Amniotic stem cell (primary cell): ENCODE measurements at places on chromosomes 7 and 10.
A peak's percentile ranks its signal among the peaks of the same experiment; 100 is the strongest.

- DNase-seq, result peak; percentile 9
Observed at GRCh38 chr10:88793712-88794299, 8.7 kb upstream of the LIPM start.

- no peak for DNase-seq
Observed at GRCh38 chr10:130380056-130380455, 243.9 kb downstream of the GLRX3 start.

DNA sequence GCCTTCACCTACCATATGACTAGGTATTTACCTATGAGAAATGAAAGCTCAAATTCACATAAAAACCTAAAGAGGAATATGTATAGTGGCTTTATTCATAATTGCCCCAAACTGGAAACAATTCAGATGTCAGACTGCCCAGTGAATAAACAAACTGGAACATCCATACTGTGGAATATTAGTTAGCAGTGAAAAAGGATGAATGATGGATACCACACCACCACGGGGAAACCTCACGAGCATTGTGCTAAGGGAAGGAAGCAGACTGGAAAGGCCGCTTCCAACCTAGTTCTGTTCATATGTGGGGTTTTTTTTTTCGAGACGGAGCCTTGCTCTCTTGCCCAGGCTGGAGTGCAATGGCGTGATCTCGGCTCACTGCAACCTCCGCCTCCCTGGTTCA is 16.8 kb downstream of the GTF2IRD1 start:
- DNase-seq, result no peak

DNA sequence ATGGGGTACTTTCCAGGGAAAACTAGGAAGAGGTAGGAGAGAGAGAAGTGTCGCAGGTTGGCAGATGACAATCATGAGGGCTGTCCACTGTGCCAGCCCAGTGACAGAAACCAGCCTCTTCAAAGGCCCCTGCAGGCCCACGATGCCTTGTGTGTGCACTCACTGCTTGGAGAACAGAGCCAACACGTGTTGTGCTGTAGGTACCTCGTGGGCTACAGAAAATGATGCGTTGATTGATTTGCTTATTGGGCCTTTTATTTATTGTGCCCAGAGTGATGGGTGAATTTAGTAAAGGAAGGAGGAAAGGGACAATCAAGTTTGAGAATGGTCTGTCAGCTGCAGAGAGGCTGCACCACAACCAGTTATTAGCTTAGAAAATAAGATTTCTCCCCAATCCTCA is 215.1 kb downstream of the PLXNA4 start:
- no peak for DNase-seq

DNA sequence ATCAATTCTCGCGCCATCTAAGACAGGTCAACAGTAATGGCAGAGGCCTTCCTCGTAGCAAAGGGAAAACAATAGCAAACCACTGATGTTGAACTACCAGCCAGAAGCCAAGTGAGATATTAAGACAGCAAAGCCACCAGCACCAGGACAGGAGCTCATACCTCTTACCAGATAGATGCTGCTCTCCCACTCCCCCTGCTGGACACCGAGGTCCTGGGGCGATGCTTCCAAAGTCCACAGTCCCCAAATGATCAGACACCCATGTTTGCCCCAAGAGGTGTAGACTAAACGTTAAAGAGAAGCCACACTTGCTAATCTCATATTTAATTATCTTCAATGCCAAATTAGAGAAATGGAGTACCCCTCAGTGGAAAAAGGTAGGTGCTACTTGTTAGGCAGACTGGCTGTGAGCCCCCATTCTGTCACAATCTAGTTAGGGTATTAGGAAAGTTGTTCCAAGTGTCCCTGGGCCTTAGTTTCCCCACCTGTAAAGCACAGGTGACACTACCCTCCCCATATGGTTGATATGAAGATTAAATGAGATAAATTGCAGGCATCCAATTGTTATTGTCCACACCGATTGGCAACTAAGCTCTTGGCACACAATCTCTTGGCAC is 39.9 kb downstream of the TOMM7 start:
- no peak for DNase-seq

- DNase-seq, result no peak
Observed at GRCh38 chr7:92466682-92467081, 11.1 kb downstream of the ERVW-1 start.

- peak; percentile 2 for DNase-seq
Observed at GRCh38 chr10:101441541-101442455, 87.8 kb downstream of the BTRC start.

DNA sequence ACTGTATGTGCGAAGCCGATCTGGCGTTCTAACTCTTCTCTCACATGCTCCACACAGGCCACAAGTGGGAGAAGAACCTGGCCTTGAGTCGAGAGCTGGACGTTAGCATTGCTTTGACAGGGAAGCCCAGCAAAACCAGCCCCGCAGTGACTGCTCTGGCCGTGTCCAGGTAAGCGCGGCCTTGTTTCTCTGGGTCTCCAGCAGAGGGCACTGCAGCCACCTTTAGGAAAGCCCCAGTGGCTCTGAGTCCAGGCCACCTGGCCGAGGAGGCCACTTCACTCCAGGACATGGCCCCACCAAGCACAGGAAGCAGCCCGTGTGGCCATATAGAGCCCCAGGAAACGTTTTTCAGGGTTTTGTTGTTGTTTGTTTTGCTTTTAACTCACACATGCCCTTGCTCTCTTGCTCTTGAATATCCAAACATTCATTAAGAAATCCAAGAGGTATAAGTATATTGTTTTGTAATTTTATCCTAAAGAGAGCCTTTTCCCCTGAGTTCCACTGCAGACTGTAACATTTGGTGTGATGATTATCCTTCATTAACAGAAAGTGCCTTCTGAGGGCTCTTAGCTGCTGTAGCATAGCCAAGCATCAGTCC is 41.8 kb upstream of the LRRC18 start:
- DNase-seq, result no peak

DNA sequence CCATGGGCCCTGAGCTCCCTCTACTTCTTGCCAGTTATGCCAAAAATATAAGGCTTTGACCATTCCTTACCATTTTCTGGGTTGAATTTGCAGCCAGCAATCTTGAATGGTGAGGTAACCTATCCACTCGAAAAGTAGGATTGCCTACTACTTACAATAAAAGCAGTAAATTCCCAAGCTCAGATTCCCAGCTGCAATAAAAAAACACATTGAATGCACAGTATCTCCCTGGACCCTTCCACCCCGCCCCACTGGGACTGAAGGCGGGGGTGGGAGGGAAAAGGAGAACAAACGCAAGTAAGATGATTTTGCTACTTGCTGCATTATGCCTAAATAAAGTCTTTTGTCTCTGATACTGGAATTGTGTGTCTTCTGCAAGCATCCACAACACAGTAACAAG is 301.9 kb downstream of the HGF start:
- no peak for DNase-seq

DNA sequence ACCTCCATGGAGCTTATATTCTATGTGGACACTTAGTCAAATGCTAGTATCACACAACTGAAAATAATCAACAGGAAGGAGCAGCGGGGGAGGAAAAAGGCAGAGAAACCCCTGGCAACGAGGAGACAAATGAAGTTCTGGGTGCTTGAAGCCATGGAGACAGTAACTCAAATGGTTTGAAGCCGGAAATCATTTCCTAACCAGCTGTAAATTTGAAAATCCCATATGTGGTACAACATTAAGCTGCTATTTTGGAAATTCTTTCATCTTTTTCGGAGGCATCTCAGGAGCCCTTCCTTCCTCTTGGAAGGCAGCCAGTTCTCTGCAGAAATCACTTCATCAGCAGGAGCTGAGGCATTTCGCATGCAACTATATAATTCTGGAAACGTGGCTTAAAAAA is 91.4 kb downstream of the PPP1R3C start:
- DNase-seq, result no peak

- no peak for DNase-seq
Observed at GRCh38 chr7:27427416-27427815, 184.8 kb downstream of the EVX1 start.

- no peak for DNase-seq
Observed at GRCh38 chr7:40077849-40078248, 56.6 kb downstream of the MPLKIP start.

DNA sequence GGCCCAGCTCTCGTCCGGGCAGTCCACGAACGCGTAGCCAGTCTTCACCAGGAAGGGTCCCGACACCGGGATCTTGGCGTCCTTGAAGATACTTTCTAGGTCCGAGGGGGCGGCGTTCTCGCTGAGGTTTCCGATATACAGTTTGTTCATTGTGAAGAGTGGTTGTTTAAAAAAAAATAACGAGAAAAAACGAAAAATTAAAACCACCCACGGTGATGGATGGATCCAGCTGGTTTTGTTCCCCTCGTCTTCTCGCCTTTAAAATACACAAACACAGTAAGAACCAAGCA is 385 bp downstream of the IGF2BP3 start:
- DNase-seq, result no peak

DNA sequence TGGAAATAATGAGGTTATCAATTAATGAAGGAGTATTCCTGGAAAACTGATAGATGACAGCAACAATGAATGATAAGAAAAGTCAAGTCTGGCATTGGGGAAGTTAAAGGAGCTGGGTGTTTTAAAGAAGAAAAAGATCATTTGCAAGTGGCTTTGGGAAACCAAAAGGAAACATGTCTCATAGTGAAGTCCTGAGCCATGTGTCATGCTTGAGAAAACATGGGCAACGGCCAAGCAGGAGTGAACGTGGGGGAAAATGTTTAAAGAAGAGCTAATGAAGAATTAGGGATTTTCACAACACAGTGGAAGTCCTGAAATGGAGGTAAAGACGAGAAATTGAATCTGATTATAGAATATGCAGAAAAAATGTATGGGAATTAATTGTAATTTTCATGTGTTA is 1383.2 kb upstream of the CELF2 start:
- no peak for DNase-seq

DNA sequence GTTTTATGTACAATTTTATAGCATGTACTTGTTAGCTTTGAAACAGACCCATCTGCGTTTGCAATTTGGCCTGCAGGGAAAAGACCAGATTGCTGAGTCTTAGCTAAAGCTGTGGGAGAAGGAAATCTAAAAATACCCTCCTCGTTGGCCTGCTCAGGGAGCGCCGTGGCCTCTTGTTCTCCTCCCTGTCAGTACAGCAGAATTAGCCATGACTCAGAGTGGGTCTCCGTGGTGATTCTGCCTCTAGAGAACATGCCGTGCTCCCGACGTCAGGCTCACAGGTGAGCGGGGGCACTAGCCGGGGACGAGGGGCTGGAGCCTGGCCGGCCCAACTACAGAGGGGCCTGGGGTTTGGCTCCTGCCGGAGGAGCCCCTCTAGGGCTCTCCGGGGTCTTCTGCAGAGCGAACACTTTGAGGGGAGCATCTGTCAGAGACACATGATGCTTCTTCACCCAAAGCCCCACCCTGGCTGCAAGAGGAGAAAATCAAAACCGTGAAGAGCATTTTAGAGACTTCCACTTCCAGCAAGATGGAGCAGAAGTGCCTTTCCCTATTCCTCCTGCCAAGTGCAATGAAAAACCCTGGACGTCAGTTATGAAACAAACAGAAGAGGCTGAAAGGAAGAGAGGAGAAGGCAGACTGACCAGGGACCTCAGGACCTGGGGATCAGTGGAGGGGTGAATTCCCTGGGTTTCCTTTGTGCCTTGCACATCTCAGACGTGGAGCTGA is 98.9 kb downstream of the LHPP start:
- no peak for DNase-seq

DNA sequence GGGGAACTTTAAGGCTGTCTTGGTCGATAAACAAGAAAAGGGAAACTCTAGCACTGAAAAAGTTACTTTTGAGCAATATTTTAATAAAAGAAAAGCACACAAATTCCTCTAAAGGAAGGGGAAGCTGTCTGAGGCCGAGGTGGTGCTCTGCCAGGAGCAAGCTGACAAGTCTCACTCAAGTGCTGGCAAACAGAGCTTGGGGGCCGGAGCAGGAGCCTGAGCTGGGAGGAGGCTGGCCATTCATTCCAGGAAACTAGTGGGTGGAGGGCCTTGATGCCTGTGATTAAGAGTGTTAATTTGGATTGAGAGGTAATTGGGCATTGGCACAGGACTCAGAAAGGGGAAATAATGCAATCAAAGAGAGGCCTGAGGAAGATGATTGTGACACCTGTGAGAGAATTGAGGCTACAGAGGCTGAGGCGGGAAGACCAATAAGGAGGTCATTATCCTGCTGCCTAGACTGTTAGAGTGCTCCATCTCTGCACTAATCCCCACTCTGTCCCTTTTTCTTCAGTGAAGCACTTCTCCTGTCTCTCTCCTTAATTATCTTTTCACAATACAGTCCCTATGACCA is 154.9 kb upstream of the COL1A2 start:
- DNase-seq, result no peak

DNA sequence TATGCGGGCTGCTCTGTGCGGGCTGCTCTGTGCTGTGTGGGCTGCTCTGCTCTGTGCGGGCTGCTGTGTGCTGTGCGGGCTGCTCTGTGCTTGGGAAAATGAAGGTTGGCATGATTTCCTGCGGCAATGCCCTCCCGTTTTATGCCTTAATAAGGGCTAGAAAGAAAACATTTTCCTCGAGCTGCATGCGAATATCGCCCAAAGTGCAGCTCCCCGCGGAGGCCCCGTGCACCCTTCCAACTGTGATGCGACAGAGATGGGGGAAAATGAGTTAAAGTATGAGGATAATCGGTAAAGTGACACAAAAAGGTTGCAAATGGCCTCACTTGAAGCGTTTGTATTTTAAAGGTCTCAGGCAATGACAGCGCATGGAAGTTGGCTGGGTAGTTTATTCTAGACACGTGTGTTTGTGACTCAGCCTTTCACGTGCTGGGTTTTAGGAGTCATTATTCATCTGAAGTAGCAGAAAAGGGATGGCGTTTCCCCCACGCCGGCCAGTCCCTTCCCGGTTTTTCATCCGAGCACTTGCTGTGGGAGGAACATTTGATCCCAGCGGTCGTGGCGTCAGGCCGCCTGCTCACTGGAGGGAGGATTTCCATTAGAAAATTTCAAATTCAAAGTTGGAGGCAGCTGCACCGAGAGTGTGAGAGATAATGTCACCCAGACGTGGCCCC is 220.7 kb downstream of the ADARB2 start:
- no peak for DNase-seq

GRCh38 chr10:24556126-24556749 is 167.4 kb downstream of the ARHGAP21 start:
- no peak for DNase-seq

DNA sequence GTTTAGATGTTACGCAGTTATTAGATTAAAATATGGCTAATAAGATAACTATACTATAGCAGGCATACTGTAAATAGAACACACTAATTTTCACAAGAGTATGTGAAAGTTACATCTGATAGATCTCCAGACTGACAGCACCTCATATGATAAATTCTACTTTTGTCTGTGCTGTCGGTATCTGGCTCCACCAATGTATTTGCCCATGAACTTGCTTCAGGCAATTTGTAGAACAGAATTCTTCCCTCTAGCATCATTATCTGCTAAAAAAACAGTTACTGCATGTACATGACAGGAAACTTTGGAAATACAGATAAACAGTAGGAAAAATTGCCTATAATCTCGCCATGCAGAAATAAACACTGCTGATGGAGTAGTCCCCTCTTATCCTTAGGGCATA is 137.7 kb downstream of the WNT2 start:
- DNase-seq, result no peak
